ENCODE measurements at places on chromosomes 1 and 21.

DNA sequence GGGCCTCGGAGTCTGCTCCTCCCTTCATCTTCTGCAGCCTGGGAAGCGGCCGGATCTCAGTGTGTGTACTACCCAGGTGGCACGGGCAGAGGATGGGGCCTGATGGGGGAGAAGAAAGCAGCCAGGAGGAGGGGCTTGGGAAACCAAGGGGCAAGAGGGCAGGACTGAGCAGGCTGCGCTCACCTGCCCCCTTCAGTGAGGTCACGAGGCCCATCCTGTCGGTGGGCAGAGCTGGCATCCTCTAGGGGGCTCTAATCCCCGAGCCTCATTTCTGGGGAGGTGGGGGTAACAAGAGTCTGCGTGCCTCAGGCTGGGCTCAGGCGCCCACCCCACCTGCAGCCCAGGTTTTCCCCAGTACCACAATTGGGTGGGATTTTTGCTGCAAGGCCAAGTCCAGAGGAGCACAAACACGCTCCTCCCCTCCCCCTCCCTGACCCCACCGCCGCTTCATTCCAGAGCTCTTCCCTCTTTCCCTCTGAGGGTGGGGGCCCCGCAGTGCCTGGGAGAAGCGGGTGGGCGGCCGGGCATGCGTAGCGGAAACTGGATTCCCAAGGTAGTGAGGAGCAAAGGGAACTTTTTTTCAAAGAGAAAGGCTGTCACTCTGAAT is 1.8 kb upstream of the WNT3A start:
- DNase-seq, result no peak

DNA sequence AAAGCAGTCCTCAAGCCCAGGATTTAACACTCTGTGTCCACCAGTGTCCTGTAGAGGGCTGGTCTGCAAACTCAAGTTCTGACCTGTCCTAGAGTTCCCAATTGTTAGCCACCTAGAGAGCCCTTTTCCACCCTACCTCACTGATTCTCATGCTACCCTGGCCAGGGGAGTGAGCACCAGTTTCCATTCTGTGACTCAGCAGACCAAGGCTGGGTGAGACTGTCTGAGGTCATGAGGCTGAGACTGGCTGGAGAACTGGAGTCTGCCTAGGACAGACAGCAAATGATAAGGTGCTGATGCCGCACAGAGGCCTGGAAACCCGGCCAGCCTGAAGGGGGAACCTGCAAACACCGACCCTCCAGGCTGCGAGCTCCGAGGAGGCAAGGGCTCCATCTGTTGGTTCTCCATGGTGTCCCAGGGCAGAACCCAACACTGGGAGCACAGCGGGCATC is 13.7 kb downstream of the GLIS1 start:
- DNase-seq, result no peak

DNA sequence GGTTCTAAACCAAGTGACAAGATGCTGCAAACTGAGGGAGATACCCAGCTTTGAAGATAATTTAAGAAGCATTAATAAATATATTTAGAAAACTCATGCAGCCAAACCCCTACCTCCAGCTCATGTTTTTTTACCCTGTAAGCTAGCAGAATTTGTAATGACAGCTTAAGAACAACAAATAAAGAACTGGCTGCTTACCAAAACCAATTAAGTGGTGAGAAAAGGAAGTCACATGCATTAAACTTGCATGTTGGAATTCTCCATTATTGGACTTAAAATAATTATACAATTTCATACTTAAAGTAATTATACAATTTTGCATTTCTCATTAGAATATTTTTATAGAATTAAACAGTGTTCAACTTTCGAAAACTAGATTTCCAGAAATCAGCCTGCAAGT is 75.6 kb upstream of the CNIH3 start:
- no peak for DNase-seq

DNA sequence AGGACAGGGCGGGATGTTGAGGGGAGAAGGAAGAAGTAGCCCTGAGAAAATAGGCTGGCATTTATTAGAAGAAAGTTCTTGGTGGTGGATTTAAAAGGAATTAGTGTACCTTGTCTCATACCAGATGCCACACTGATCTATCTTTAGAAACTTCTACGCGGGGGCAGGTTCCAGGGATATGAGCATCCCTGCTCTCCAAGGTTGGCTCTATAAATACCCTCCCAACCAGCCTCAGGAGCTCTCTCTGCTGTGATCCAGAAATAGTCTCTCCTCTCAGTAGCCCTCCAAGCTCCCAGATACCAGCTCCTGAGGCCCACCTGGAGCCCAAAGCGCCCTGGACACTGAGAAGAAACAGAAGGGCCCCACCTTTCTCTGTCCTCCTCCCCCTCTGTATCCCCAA is 128.3 kb upstream of the TNR start:
- no peak for DNase-seq

DNA sequence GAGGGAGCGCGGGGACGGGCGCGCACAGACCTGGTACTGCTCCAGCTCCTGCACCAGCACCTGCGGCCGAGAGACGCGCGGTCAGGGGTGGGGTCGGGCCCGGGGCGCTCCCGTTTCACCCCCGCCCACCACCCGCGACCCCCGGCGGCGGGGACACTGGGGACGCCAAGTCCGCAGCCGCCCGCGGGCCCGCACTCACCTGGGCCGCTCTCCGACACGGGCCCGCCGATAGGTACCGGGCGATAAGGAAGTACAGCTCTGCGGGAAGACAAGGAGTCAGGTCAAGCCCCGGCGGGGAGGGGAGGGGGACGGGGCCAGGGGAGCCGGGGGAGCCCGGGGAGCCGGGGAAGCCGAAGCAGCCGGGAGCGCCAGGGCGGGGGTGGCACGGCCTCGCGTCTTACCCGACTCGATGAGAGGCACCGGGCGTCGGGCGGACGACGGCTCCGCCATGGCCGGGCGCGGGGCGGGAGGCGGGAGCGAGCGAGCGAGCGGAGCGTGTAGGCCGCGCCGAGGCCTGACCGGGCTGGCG is 326 bp downstream of the BRWD1 start:
- DNase-seq, result no peak

- DNase-seq, result no peak
These were observed 3.2 kb upstream of the ACTRT2 start for GRCh38 chr1:3018051-3018471.

DNA sequence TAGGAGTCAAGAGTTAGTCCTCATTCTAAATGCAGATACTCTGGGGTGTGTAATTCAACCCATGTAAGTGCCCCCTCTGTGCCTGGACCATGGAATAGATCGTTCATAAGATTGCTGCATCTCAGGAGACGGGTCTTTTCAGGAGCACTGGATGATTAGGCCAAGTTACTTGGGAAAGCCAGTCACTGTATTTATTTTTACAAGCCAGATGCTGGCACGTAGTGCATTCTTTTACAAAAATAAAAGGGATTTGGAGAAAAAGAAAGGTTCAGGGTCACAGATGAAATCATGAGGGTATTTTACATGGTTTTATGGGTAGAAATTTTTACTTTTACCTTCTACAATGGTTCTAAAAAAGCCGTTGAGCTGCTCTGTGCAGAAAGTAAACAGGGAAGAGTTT is 102.6 kb upstream of the UBE2U start:
- no peak for DNase-seq

DNA sequence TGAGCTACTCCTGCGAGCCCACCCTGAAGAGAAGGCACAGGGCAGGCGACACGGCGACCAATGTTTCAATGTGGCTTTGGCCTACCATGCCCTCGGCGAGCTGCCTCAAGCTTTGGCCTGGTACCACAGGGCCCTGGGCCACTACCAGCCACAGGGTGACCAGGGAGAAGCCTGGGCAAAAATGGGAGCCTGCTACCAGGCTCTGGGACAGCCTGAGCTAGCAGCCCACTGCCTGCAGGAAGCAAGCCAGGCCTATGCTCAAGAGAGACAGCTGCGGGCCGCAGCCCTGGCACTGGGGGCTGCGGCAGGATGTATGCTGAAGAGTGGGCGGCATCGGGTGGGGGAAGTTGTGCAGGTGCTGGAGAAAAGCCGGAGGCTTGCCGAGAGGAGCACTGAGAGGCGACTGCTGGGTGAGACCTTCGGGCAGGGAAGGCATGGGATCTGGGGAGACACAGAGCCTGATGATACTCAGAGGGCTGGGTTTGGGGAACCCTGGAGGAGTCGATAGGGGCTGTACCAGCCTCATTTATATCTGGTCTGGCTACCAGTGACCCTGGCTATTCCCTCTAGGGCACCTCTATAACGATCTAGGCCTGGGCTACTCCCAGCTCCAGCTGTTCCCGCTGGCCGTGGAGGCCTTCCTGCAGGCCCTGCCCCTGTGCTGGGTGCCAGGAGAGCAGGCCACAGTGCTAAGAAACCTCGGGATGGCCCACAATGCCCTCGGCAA is 2.3 kb downstream of the TTC24 start:
- DNase-seq, result no peak

- DNase-seq, result no peak
These were observed 24.5 kb upstream of the LRRC8C start for GRCh38 chr1:89608319-89608983.

DNA sequence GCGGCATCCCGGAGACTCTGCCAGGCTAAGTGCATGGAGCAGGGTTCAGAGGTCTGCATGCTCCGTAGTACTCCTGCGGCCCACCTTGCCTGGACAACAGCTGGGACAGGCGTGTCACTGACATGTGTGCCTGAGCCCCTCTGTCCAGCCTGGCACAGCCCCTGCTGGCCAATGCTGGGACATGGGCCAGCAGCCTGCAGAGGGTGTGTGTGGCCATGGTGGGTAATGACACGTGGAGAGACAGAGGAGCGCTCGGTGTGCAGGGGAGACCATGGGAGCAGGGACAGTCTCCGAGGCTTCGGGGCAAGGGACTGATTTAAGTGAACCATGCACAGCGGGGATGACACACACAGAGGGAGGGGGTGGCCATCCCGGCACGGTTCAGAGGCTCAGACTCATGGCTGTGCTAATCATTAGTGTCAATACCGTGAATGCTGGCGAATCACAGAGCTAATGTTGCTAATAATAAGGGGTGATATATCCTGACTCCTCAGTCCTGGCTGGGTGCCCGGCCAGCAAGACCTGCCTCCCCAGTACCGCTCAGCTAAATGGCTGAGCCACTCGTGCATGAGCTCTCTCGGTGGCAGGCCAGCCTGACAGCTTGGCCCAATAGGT is 41.5 kb downstream of the IGSF21 start:
- DNase-seq, result no peak

DNA sequence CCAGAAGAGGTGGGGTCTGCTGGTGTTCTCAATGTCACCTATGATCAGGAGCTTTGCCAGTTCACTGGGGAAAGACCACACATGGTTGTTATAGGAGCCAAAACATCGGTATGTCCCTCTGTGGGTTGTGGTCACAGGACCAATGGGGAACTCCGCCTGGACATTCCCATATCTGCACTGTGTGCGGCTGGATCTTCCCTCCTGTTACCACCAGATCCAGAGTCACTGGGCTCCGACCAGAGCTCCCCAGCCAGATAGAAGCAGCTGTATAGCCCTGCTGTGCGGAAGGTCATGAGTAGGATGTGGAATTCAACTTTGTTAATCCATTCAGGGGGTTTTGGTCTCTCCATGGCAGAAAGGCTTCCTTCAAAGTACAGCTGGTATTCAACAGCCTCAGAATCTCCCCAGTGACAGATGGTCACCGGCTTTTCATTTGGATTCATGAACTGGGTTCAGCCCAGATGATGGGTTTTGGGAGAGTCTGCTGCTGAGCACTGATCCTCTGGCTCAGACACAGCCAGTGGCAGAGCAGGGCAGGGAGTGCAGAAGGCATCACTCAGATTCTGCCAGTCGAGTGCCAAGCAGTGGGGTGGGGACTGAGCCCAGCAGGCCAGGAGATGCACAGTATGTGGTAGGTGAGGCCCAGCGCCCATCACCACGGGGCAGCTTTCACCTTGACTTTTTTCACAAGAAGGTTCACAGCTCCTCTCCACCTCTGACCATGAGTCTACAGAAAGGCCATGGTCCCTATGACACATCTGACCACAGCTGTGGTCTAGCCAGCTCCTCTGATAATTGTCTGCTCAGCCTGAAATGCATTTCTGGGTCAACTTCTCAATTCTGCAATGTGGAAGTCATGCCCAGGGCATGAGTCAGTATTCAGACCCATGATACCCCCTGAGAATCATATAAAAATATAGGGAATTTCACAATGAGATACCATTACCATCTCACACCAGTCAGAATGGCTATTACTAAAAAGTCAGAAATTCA is 2.9 kb upstream of the SHCBP1L start:
- DNase-seq, result no peak

GRCh38 chr1:93710499-93711453 is 29.1 kb upstream of the BCAR3 start:
- no peak for DNase-seq

Measured in pons (tissue), 1 donor.